A549 treated with RU486 at 1 μM for 4 hours (cell line): ENCODE measurements at places on chromosomes 7 and 10. TPM values are rescaled to one million over a fixed set of nuclear protein-coding genes. Genes with fewer than 3 reads are reported as not detected.

The PRF1 gene
- not detected in 5 replicates for total RNA-seq

The FAM237B gene
- not detected in 5 replicates for total RNA-seq

The SPDYE5 gene
- total RNA-seq = not detected in 5 replicates

The CFAP69 gene
- total RNA-seq = 1.3 to 4.3 TPM (median 1.8 TPM) in 5 replicates

The GDF2 gene
- total RNA-seq = not detected in 5 replicates

The GATAD1 gene
- 14.5 to 20.3 TPM (median 19.1 TPM) in 5 replicates for total RNA-seq

The PSD gene
- total RNA-seq = 0.15 to 0.78 TPM (median 0.51 TPM) in 5 replicates

The NPC1L1 gene
- 0.05 to 0.14 TPM (median 0.06 TPM) in 5 replicates for total RNA-seq

The TYW1B gene
- 2.5 to 3.2 TPM (median 2.9 TPM) in 5 replicates for total RNA-seq

The AGBL3 gene
- 0.66 to 1.5 TPM (median 1.1 TPM) in 5 replicates for total RNA-seq

The ASB4 gene
- total RNA-seq = 0.20 to 0.43 TPM (median 0.39 TPM) in 4 of 5 replicates, not detected in the other

The AMPH gene
- total RNA-seq = not detected in 5 replicates

The MACROH2A2 gene
- 24.8 to 31.5 TPM (median 28.6 TPM) in 5 replicates for total RNA-seq

The GRID2IP gene
- 0.03 TPM in 1 of 5 replicates, not detected in the others for total RNA-seq

The COL17A1 gene
- total RNA-seq = 2.0 to 2.8 TPM (median 2.3 TPM) in 5 replicates

The CYP17A1 gene
- total RNA-seq = not detected in 5 replicates

The MYH16 gene
- total RNA-seq = 0.51 to 0.77 TPM (median 0.66 TPM) in 5 replicates

The ANKRD26 gene
- 0.98 to 4.0 TPM (median 2.9 TPM) in 5 replicates for total RNA-seq

The HECW1 gene
- 10.9 to 14.6 TPM (median 13.4 TPM) in 5 replicates for total RNA-seq

The HABP2 gene
- 0.05 to 0.21 TPM (median 0.09 TPM) in 5 replicates for total RNA-seq

The LSM8 gene
- 41.9 to 60.2 TPM (median 44.0 TPM) in 5 replicates for total RNA-seq

The HOXA5 gene
- 2.8 to 7.5 TPM (median 6.6 TPM) in 5 replicates for total RNA-seq
